ENCODE measurements at places on chromosomes 11 and 22.
A peak's percentile ranks its signal among the peaks of the same experiment; 100 is the strongest.

DNA sequence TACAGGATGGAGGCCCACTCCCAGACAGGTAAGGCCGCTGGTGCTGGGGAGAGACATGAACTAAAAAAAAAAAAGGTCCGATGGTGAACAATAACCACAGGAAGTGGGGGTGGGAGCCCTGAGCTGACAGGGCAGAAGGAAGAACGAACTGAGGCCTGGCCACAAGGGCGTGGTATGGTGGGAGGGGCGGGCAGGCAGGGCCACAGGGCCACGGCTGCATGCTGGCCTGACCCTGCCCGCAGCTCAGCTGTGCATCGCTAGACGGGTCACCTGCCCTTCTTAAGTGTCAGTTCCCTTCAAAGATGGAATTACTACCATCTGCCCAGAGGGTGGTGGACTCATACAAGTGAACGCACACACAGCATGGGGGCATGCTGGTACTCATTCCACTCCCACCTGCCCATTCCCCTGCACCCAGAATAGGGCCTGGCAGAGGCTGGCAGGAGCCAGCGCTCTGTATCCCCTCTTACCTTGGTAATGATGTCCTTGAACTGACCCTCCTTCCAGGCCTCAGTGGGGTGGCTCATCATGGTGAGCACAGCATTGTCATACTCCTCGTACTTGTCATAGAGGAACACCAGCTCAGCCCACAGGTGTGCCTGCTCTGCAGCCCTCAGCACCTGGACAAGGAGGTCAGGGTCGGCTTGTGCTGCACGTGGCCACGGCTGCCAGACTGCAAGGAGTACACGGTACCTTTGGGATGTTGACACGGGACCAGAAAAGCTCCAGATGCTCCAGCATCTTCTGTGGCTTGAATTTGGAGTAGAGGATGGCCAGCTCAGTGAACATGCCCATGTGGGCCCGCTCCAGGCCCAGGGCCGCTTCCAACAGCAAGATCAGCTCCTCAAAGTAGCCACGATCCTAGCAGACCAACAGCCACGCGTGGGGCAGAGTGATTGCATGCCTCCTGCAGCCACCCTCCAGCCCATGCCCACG, 17.5 kb upstream of the SLC25A1 start:
- DNase-seq = no peak

DNA sequence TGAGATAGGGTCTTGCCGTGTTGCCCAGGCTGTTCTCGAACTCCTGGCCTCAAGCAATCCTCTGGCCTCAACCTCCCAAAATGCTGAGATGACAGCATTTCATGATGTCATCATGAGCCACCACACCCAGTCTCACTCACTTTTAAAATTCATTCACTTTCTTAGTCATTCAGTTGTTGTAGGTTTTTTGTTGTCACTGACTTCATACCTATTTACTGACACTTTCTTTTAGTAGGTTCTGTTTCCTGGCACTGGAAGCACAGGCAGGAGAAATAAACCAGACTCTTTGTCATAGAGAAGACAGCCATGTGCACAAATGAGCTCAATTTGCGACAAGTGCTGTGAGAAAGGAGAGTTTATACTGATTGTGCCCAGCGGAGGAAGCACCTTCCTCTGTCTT, 10.5 kb downstream of the ART5 start:
- no peak for DNase-seq

DNA sequence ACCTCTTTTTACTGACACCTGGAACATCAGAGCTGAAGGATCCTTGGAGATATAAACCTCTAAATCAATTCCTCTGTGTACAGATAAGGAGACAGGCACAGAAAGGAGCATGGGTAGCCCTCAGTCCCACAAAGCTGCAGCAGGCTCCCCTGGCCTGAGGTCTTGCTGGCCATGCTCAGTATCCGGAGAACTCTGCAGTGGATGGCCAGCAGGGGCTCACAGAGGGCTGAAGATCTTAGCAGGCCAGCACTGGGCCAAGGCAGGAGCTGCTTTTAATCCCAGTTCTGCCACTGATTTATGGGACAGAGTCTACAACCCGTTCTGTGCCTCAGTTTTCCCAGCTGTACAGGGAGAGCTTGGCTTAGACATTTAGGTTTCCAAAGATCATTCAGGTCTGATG, 52.6 kb upstream of the LRRC32 start:
- no peak for DNase-seq

DNA sequence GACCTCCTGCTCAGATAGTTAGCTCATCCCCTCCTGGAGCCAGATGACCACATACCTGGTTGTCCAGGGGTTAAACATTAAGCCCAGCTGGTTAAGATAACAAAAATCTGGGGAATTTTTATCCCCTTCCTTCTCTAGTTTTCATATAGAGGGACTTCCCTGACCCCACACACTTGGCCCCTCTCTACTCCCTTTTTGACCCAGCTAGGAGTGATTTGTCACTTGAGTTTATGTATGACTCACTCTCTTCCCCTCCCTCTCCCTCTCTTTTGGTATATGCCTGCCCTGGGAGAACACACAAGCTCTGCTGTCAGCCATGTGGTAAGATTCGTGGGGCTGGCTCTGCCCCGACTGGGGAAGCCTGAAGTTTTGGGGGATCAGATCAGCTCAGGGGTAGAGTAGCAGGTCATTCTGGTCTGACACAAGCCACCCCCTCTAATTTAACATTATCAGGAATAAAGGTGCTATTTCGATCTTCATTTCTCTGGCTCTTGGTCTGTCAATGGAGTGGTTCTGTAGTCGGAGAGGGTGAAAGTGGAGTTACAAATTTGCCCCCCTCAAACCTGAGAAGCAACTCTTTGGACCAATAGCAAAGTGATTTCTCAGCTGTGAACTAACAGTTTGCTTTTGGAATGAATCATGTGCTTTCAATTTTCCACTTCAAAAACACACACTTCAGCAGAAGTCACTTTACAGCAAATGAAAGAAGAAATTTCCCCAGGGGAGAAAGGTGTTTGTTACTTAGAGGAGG, 415.3 kb upstream of the CADM1 start:
- DNase-seq = peak; percentile 48

- no peak for DNase-seq
These were observed 229.0 kb downstream of the TMEM135 start for GRCh38 chr11:87266751-87267150.
